Lung (tissue), 17 donors: ENCODE measurements at places on chromosomes 13 and 19.

DNA sequence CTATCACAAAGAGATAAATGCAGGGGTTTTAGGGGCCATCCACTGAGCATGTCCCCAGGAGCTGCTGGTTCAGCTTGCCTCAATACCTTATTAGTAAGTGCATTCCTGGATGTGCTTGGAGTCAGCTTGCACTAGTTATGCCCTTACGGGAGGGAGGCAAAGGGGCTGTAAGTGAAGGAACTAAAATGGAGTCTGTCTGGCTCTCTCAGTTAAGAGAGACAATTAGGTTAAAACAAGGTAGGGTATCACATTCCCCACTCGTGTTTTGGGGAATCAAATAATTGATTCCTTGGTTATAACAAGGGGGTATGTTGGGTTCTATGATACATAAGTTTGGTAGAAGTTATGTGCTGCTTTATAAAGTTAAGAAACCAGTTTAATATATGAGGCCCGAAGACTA is 78.9 kb downstream of the ZNF100 start:
- no peak for DNase-seq

DNA sequence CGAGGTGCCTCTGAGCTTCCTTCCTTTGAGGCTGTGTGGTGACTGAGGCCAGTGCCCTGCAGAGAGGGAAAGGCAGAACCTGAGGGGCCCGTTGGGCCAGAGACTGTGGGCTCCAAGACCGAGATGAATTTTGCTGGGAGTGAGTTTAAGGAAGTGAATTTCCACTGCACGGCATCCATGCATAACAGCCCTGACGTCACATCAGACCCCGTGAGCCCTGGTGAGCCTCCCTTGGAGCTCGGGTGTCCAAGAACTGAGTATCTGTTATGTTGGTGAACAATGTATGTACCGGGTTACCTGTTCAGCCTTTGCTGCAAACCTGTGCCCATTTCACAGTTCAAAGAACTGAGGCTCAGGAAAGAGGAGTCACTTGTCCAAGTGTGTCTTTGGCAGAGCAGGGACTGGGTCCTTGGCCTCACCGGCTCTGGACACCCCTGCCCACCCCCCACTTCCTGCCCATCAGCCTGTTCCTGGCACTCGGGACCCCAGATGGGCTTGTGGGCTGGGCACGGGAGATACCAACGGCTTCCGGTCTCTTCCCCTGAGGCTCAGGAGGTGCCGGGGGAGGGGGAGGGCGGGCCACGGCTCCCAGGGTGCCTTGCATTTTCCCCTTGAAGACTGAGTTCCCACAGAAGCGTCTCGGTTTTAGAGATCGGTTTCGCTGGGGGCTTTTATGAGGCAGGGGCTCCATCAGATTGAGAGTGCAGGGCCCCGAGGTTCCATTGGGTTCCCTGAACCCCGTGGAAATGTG is 33.7 kb downstream of the NFILZ start:
- DNase-seq = no peak

GRCh38 chr19:17488593-17489391 is 18.5 kb downstream of the SLC27A1 start:
- DNase-seq = peak; percentile 83

DNA sequence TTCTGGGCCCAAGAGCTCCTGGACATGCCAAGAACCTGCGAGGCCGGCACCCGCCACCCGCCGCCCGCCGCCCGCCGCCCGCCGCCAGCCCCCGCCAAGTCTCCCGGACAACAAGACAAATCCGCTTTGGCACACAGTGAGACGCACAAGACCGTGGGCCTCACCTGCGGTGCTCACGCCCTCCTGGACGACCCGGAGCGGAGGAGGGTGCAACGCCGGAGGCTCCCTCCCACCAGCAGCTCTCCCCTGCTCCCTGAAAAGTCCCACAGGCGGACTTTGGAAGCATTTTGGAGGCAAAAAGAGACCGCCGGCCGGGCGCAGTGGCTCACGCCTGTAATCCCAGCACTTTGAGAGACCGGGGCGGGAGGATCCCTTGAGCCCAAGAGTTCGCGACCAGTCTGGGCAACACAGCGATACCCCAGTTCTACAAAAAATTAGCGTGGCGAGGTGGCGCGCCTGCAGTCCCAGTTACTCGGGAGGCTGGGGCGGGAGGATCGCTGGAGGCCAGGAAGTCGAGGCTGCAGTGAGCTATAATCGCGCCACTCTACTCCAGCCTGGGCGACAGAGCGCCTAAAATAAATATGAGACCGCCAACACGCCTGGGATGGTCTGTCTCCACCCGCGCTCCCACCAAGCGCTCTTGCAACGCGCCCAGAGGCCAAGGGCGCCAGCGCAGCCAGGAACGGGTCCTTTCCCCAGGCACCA is 783 bp downstream of the RHPN2 start:
- peak; percentile 10 for DNase-seq

- peak; percentile 65 for DNase-seq
These were observed 11.7 kb downstream of the RANBP3 start for GRCh38 chr19:5966215-5966614.

GRCh38 chr13:24741016-24741662 is 22.8 kb upstream of the RNF17 start:
- no peak for DNase-seq

GRCh38 chr13:27967203-27967735 is 1.8 kb downstream of the CDX2 start:
- no peak for DNase-seq

- DNase-seq = no peak
These were observed 56.0 kb upstream of the CLDN10 start for GRCh38 chr13:95496485-95496884.

- no peak for DNase-seq
These were observed 50.9 kb upstream of the ATP12A start for GRCh38 chr13:24629320-24629719.

- no peak for DNase-seq
These were observed 1733.7 kb upstream of the PCDH20 start for GRCh38 chr13:63149375-63149774.

DNA sequence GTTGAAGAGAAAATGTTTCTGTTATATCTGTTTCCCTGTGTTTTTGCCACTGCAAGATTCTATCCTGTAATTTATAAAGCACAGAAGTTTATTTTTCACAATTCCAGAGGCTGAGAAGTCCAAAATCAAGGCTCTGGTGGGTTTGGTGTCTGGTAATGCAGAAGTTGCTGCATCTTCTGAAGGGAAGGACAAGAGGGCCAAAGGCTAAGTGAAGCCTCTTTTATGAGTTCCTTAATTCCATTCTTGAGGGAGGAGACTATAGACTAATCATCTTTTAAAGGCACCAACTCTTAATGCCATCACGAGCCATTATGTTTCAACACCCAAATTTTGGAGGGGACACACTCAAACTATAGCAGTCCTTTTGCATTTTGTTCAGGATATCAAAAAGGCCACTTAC is 34.1 kb upstream of the WDFY2 start:
- DNase-seq = no peak

DNA sequence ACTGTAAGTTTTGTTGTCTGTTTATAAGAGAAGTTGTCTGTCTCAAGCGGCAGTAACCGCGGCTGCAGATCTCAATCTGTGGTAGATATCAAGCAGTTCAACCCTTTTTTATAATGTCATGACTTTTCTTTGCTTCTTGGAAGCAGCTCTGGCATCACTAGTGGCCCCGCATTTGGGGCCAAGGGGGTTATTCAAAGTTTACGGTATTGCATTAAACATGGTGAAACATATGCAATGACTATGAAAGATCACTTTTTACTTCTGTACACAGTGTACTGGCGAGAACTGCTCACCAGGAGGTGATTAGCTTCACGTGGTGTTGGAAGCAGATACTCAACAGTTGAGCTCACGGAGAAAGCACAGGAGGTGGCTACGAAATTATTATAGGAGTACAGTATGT is 4.6 kb upstream of the FFAR3 start:
- DNase-seq = peak; percentile 67

DNA sequence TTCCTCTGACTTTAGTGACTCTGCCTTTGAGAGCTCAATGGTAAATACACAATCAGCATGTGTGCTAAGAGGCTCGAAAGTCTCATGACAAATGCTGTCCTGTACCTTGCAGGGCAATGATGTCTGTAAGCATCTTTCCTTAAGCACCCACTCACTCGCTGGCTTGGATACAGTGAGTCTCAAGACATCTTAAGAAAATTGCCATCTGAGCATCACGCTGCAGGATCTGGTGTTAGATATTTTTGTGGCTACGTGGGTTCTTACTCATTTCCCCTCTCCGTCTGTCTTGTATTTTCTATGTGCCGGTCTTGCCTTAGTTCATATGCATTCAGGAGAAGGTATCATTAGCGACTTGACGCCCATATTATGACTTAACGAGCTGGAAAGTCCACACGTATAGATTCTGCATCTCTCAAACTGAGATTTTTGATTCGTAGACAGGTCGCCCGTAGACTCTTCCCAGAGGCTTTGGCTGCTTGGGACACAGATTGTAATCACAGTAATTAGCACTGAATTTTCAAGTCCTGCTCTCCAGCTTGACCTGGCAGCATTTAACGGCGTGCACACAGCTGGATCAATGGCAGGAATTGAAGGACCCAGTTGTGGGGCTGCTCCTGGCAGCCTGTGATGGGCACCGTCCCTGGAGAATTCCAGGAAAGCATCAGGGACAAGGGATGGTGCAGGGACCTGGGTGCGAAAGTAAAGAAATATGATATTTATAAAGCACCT is 231.2 kb downstream of the ZIC5 start:
- no peak for DNase-seq

DNA sequence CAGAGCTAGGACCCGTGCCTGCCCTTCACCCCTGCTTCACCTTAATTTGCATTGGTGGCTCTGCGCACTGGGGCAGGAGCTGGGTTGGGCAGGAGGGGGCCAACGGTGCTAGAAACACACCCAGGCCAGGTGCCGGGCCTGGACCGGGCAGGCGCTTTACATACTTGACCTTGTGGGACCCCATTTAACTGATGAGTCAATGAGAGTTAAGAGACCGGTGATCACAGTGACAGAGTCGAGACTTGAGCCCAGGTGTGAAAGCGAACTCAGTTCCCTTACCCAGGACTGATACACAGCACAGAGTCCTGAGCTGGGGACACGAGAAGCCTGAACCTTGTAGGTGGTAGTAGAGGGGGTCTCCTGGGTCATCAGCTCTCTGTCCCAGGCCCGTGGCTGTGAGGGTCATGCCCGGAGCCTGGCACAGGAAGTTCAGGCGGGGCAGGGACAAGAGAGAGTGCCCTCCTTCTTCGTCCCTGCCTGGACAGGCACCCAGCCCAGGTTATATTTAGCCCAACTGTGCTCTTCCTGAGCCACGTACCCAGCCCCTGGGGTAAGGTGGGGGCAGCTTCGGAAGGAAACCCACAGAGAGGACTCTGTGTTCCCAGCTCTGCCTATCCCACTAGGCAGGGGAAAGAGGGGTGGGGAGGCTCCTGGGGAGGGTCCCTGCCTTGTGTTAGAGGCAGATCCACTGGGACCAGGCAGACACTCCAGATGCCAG is 1.9 kb downstream of the PRX start:
- DNase-seq = no peak

DNA sequence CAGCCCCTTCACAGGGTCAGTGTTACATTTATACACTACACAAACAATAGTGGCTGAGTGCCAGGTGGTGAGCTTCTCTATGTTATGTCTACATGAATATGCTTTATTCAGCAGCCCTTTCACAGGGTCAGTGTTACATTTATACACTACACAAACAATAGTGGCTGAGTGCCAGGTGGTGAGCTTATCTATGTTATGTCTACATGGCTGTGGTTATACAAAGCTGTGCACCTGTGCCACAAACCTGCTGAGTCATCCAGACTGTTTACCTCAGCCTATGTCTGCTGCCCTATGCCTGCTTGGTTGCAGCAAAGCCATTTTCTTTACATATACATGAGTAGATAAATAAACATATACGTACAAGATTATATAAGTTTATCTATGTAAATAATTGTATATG is 76.5 kb downstream of the ZNF726 start:
- DNase-seq = peak; percentile 36

GRCh38 chr13:78241278-78241919 is 322.8 kb upstream of the EDNRB start:
- DNase-seq = peak; percentile 41

DNA sequence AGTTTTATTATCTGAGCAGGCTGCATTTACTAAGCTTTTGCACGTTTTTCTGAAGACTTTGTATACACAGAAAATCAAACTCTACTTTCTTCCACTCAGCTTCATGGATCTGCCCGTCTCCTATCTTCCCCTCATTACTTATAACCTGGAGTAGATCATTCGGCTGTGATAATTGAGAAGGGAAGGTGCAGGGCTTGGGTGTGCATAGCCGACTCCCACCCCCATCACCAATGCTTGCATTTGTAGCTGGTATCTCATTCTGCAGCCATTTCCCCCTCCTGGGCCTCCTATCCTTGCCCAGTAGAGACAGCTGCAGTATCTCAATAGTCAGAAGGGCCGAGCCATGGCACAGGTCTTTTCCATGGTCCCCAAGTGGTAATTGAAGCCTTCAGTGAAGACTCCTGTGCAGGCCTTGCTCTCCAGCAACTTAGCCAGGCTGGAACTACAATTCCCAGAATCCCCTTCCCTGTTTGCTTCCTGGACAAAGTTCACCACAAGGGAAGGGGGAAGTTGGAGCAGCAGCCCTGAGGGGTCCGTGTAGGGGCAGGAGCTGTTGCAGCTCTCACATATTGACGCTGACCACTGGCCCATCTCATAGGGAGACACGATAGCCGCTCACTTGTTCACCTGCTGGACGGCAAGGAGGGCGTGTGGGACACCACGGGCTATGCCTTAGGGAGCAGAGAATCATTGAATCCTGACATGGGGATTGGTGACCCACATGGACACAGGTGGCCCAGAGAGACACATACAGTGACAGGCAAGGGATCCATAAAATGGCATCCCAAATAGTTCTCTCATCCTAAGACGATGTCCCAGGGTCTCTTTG is 2.1 kb upstream of the SIGLEC8 start:
- no peak for DNase-seq

- DNase-seq = no peak
These were observed 109.7 kb downstream of the NUFIP1 start for GRCh38 chr13:44879452-44880058.

DNA sequence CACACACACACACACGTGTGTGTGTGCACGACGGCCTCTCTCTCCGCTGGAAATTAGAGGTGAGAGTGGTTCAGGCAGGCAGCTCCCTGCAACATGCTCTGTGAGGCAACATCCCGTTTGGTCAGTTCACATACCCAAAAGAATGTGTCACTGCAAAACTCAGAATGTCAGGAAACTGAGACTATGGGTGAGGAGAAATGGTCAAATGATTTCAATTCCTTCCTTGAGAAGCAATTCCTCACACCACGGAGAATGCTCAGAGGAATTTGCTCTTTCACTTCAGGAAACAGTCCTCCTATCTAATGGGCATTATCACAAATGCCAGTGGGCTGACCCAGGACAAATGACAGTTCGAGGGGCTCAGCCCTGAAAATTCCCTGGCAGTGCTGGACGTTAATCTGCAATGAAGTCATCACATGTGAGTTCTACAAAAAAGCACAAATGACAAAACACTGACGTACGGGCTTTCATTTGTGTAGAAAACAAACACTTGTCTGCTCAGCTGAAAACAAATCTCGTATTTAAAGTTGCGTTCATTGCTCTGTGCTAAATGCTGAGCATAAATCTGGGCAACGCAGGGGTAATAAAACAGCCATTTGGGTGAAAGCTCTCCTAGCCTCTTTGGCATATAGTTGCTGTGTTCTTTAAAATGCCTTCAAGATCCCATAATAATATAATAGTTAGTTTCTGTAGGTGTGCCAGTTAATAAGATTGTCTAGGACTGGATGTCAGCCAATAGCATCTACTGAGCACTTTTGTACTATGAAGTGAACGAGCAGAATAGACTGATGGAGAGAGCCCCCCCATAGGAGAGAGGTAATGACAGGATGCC is 18.6 kb upstream of the LATS2 start:
- DNase-seq = peak; percentile 46

GRCh38 chr19:892243-892893 is 619 bp downstream of the MED16 start:
- DNase-seq = no peak
